Activated CD4-positive, alpha-beta memory T cell treated with anti-CD3 and anti-CD28 coated beads for 36 hours (primary cell): ENCODE measurements at places on chromosomes 16 and 17. TPM values are rescaled to one million over a fixed set of nuclear protein-coding genes. Genes with fewer than 3 reads are reported as not detected.

The MAP2K6 gene
- 2.2 TPM for total RNA-seq

The OR1F1 gene
- total RNA-seq, result not detected

The SPNS3 gene
- total RNA-seq, result 6.6 TPM

The MT4 gene
- total RNA-seq, result not detected

The MFSD6L gene
- not detected for total RNA-seq

The TMEM100 gene
- not detected for total RNA-seq

GRCh38 chr16:2284797-2285576, 17.1 kb upstream of the RNPS1 start:
- H3K4me1 ChIP-seq, result no peaks in the 10 kb centered on the region
- H3K27me3 ChIP-seq, result no peaks in the 10 kb centered on the region

- peaks cover 55% of the 10 kb centered on the region for H3K27me3 ChIP-seq
- DNase-seq, result no peak
- H3K27ac ChIP-seq, result no peak overlapping the region
- H3K4me3 ChIP-seq, result no peak overlapping the region
These were observed 70.0 kb downstream of the RBBP6 start for GRCh38 chr16:24609417-24609739.

DNA sequence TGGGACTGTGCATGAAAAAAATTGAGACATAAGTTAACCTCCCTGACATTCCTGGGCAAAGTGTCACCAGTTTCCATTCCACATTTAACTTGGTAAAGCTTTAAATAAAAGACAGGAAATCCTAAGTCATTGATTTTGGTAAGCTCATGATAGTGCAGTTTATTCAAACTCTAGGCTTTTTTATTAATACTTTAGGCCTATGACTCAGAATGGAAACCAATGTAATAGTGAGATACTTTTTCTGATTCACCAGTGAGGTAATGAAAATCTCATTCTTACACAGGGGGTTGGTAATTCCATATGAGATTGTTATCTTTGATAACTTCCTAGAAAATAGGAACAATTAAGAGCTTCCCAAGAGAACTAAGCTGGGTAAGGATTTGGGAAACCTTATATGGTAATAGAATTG, 91.1 kb downstream of the NLK start:
- peaks cover 6% of the 10 kb centered on the region for H3K36me3 ChIP-seq
- no peak overlapping the region for H3K27ac ChIP-seq
- no peaks in the 10 kb centered on the region for H3K27me3 ChIP-seq
- DNase-seq, result no peak

DNA sequence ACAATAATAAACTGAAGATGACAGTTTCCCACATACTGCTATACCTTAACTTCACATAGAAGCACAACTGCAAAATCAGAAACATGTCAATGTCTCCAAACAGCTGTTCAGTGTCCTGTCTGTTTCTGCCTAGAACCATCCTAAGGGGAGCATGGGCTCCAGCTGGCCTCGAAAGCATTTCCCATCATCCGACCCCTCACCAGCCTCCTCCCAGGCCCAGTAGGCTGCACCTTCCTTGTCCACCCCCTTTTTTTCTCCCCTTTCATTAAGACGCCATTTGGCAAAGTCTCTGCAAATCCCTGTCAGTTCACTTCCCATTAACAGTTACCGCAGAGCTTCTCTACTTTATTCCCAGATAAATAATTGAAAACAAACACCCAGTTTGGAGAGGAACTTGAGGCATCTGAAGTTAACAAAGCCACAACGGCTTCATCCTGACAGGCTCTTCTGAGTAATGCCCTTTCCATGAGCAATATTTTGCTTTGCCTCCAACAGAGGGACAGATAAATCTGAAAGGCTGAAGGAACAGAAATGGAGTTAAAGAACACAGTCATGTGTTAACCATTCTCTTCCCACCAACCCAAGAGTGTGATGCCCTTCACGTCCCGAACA, 65.3 kb downstream of the SLC39A11 start:
- DNase-seq, result no peak
- no peak overlapping the region for H3K4me3 ChIP-seq
- H3K36me3 ChIP-seq, result peaks cover 36% of the 10 kb centered on the region
- no peaks in the 10 kb centered on the region for H3K4me1 ChIP-seq

DNA sequence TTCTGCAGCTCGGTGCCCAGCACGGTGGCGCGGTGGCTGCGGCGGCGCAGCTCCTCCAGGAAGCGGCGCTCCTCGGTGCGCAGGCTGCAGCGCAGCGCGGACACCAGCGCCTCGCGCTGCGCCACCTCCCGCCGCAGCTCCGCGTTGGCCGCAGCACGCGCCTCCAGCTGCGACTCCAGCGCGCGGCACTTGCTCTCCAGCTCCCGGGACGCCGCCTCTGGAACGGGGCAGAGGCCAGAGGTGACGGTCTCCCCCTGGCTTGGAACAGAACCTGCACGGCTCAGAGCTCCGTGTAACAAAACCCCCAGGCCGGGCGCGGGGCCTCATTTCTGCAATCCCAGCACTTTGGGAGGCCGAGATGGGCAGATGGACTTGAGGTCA, 13.2 kb upstream of the CLUH start:
- H3K4me3 ChIP-seq, result no peak overlapping the region
- peaks cover 8% of the 10 kb centered on the region for H3K4me1 ChIP-seq
- no peaks in the 10 kb centered on the region for H3K36me3 ChIP-seq
- H3K27me3 ChIP-seq, result peaks cover 11% of the 10 kb centered on the region

- DNase-seq, result no peak
- H3K4me1 ChIP-seq, result peaks cover 69% of the 10 kb centered on the region
- H3K27me3 ChIP-seq, result no peaks in the 10 kb centered on the region
- peaks cover 44% of the 10 kb centered on the region for H3K36me3 ChIP-seq
These were observed 30.1 kb downstream of the HIC1 start for GRCh38 chr17:2084766-2085647.
